ENCODE measurements at places on chromosomes 11 and 22. TPM values are rescaled to one million over a fixed set of nuclear protein-coding genes. Genes with fewer than 3 reads are reported as not detected.

Gene RAB38
- 151 TPM for total RNA-seq

Gene FZD4
- total RNA-seq = 0.76 TPM

Gene TRIM51
- total RNA-seq = not detected

Gene OR4D5
- total RNA-seq = not detected

Gene SOX10
- total RNA-seq = not detected

Data from hair follicular keratinocyte (primary cell).